ENCODE measurements at places on chromosomes 5 and 9.

DNA sequence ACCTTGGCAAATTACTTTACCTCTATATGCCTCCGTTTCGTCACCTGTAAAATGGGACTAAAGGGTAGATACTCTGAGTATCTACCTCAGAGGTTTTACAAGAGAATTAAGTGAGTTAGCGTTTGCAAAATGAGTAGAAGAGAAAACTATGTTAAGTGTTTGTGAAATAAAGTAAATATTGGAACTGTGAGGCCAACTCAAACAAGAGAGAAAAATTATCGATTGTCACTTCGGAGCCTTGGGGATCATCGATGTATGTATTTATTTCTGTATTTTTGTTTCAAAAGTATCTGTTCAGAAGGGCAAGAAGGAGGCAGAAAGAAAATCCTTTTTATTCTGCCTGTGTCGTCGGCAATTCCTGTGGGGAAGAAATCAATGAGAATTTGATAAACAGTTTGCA, 25.8 kb upstream of the C5orf58 start:
- DNase-seq, result no peak

DNA sequence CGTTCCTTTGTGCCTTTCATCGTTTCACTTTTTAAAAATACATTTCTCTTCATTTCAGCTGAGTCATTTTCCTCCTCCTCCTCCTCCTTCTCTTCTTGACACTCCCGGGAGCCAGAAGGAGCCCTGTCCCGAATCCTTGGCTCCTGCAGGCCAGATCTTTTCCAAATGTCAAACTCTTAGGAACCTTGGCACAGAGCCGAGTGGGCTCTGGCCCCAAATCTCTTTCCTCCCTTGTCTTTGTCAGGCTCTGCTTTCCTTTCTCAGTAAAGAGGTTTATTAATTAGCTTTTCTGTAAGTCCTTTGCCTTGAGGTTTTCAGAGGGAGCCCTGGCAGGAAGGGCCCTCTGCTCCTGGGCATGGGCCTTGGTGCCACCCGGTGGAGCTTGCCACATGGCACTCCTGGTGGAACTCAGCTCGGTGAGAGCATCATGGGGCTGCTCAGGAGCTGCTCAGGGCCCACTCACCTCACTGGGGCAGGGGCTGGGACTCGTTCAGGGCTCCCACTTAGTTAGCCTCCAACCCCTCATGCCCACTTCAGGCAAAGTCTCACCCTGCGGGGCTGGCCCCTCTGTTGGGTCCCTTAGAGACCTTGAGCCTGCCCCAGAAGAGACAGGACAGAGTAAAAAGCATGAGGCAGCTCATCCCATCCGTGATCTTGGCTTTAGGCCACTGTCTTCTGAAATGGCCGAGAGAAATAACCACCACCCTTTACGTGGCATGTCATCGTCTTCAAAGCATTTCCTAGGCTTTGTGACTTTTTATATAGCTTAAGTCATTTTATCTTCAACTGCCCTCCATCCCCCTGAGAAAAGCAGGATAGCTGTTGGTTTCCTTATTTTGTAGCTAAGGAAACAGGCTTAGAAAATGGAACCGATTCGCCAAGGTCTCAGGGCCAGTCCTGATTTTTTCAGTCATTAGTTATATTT, 17.1 kb downstream of the STC2 start:
- no peak for DNase-seq

GRCh38 chr5:116880150-116880549, 305.5 kb upstream of the SEMA6A start:
- DNase-seq, result no peak

- DNase-seq, result no peak
Measured at GRCh38 chr5:67100301-67100700, 96.3 kb downstream of the CD180 start.

Measured in stimulated activated CD8-positive, alpha-beta memory T cell treated with anti-CD3 and anti-CD28 coated beads, Interleukin-7, amount 100 ng/mL, for 1 hour (primary cell).